ENCODE measurements at places on chromosomes 5 and 9. TPM values are rescaled to one million over a fixed set of nuclear protein-coding genes. Genes with fewer than 3 reads are reported as not detected.

DNA sequence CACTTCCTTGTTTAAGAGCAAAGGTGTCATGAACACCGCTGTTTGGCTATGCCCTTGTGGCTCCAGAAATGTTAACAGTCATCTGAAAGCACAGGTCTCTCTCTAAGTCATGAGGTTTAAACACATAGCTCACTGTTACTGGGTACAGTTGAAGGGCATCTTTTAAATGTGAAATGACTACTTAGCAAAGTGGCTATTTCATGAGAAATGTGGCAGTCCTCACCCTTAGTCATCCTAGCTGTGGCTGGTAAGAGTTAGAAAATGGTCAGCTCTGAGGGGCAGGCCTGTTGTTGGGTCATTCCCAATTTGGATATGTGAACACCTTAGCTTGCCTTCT is 24.2 kb upstream of the TMEM171 start:
- no peaks in the 10 kb centered on the region for H3K4me1 ChIP-seq
- H3K27me3 ChIP-seq: no peaks in the 10 kb centered on the region
- H3K4me3 ChIP-seq: no peak overlapping the region

GRCh38 chr9:61670616-61671015 is 480.8 kb downstream of the SPATA31A7 start:
- no peaks in the 10 kb centered on the region for H3K36me3 ChIP-seq
- no peaks in the 10 kb centered on the region for H3K4me1 ChIP-seq
- H3K4me3 ChIP-seq: no peak overlapping the region
- H3K27me3 ChIP-seq: no peaks in the 10 kb centered on the region
- H3K27ac ChIP-seq: no peak overlapping the region

Gene TMOD1
- total RNA-seq: 10.5 TPM

DNA sequence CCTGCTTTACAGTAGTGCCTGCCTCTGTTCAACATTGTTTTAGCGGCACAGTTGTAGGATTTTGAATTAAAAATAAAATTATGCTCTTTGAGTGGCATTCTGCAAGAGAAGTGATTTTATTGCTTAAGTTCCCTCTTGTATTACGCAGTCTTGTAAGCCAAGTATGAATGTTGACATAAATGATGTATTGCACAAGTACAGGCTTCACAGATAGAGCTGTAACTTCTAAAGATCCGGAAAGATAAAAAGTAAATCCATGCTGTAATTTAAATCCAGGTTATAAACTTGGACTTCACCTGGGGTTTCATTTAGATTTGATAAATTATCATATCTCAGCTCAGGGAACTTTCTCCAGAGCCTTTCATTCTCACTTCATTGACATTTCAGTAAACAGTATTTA is 1114.7 kb downstream of the PTPRD start:
- no peaks in the 10 kb centered on the region for H3K4me1 ChIP-seq
- H3K4me3 ChIP-seq: no peak overlapping the region
- DNase-seq: no peak
- H3K27ac ChIP-seq: no peak overlapping the region
- H3K27me3 ChIP-seq: no peaks in the 10 kb centered on the region

Gene CCL19
- not detected for total RNA-seq

DNA sequence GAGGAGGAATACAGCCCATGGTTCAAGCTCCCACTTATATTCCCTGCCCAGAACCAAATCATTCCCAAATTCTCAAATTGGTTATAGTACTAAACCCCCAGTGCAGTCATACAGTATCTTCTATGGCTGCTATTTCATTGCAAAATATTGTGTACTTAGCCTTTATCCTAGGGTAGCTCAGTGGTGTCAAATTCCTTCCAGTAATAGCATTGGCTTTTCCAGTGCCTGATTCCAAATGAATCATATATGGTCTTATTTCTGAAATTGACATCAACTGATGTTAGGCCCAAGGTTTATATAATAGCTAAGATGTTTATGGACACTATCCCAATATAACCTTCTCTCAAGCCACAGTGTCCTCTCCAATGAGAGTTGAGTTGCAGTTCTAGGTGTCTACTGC is 256.7 kb downstream of the NDUFS4 start:
- no peaks in the 10 kb centered on the region for H3K36me3 ChIP-seq
- no peaks in the 10 kb centered on the region for H3K4me1 ChIP-seq
- H3K27me3 ChIP-seq: no peaks in the 10 kb centered on the region
- no peak overlapping the region for H3K4me3 ChIP-seq

Gene ZNG1C
- total RNA-seq: 27.2 TPM

DNA sequence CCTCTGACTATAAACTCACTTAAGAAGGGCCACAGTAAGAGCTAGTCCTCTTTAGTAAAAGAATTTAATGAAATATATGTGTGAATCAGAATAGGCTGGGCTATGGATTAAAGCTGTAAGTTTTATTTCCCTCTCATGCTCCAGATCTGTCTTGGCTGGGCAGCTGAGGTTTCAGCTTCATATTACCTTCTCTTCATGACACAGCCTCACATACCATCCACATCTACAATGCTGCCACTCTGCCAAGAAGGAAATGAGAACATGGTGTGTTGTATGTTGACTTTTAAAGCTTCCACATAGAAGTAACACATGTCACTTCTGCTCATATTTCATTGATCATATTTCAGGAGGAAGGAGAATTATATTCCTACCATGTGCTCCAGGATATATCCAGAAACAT is 776.0 kb upstream of the ACO1 start:
- no peak for DNase-seq
- H3K27ac ChIP-seq: no peak overlapping the region

GRCh38 chr5:80810425-80810824 is 149.7 kb upstream of the RASGRF2 start:
- peaks cover 10% of the 10 kb centered on the region for H3K36me3 ChIP-seq
- no peak overlapping the region for H3K4me3 ChIP-seq
- no peaks in the 10 kb centered on the region for H3K27me3 ChIP-seq
- H3K4me1 ChIP-seq: no peaks in the 10 kb centered on the region
- no peak for DNase-seq

GRCh38 chr5:10789021-10789420 is 28.0 kb upstream of the DAP start:
- no peak for DNase-seq
- H3K27me3 ChIP-seq: no peaks in the 10 kb centered on the region
- H3K27ac ChIP-seq: no peak overlapping the region
- no peak overlapping the region for H3K4me3 ChIP-seq
- no peaks in the 10 kb centered on the region for H3K36me3 ChIP-seq
- no peaks in the 10 kb centered on the region for H3K4me1 ChIP-seq

DNA sequence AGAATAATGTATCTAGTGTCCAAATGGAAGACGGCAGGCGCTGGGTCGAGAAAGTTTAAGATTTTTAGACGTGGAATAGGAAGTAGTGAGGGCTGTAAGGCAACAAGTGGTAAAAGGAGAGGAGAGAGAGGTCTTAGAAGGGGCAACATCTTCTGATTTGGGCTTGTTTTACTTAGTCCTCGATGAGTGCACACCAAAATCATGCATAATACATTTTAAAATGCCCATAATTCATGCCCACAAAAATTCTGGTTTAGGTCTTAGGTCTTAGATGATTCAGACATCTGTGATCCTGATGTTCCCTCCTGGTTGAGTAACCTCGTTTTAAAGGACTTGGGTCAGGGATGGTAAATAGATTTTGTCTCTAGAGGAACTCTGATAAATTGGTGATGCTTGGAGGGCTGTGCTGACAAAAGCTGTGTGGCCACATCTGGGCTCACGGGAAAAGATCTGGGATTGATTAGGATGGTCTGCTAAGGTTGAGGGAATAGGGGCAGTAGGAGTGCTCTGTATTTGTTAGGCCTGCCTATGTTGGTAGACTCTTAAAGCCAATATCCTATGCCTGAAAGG is 476.3 kb downstream of the CCDC171 start:
- H3K36me3 ChIP-seq: peaks cover 8% of the 10 kb centered on the region
- no peak overlapping the region for H3K27ac ChIP-seq
- peaks cover 14% of the 10 kb centered on the region for H3K4me1 ChIP-seq
- no peak overlapping the region for H3K4me3 ChIP-seq

DNA sequence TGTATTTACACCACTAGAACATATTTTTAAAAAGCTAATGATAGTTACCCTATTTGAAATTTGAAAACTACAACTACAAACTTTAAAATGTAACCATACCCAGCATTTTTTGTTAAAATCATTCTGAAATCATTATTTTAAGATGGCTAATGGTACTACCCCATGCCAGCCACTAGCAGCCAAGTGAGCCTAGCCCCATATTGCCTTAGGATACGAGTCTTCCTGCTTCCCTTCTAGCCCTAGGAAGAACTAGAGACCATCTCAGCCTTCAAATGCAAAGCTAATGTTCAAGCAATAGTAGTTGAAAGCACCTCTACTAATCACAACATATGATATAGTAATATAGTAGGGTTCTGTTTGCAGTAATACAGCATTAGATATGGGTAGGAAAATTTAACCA is 24.0 kb upstream of the VCAN start:
- peaks cover 4% of the 10 kb centered on the region for H3K36me3 ChIP-seq
- no peaks in the 10 kb centered on the region for H3K27me3 ChIP-seq
- H3K27ac ChIP-seq: no peak overlapping the region
- H3K4me1 ChIP-seq: no peaks in the 10 kb centered on the region
- no peak overlapping the region for H3K4me3 ChIP-seq

Gene PITX1
- 6.3 TPM for total RNA-seq

DNA sequence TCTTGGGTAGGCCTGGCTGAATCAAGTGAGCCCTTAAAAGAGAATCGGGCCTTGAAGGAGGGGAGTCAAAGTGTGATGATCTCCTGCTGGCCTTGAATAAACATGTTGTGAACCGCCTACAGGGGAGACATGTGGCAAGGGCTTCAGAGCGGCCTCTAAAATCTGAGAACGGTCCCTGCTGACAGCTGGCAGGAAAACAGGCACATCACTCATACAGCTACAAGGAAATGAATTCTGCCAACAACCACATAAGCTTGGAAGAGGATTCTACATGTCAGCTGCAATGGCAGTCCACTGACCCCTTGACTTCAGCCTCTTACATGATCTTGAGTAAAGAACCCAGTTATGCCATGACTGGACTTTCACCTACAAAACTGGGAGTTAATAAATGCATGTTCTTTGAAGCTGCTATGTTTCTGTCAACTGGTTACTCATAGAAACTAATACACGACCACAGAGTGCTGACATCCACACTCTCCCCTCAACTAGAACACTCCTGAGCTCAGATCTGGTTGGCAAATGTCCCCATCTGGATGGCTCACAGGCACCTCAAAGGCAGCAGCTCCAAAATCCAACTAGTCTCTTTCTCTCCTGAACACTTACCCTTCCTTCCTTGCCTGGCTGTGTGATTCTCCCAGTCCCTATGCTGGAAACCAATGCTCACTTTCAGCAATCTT is 333.1 kb downstream of the ASTN2 start:
- H3K27ac ChIP-seq: no peak overlapping the region
- DNase-seq: no peak
- peaks cover 34% of the 10 kb centered on the region for H3K27me3 ChIP-seq
- H3K4me1 ChIP-seq: peaks cover 5% of the 10 kb centered on the region
- H3K4me3 ChIP-seq: no peak overlapping the region

DNA sequence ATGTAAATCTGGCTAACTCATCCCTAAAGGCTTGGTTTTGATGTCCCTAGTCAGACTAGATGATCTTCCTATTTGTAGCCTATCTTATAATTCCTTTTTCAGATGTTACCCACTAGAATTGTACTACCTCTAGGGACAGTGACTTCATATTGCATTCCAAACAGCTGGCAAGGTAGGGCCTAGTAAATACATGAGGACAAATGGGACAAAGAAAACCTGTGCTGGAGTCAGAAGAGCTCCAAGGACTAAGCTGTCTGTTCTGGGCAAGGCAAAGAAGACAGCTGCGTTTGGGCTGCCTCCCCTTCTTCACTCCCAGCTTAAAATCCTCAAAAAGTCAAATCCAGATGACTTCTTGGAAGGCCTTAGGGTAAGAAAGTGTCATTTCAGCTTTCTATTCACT is 10.0 kb downstream of the DMXL1 start:
- H3K4me1 ChIP-seq: peaks cover 21% of the 10 kb centered on the region
- H3K27me3 ChIP-seq: no peaks in the 10 kb centered on the region
- peak overlapping the region; percentile 21 for H3K4me3 ChIP-seq
- no peak for DNase-seq
- peak overlapping the region; percentile 37 for H3K27ac ChIP-seq
- H3K36me3 ChIP-seq: peaks cover 11% of the 10 kb centered on the region

DNA sequence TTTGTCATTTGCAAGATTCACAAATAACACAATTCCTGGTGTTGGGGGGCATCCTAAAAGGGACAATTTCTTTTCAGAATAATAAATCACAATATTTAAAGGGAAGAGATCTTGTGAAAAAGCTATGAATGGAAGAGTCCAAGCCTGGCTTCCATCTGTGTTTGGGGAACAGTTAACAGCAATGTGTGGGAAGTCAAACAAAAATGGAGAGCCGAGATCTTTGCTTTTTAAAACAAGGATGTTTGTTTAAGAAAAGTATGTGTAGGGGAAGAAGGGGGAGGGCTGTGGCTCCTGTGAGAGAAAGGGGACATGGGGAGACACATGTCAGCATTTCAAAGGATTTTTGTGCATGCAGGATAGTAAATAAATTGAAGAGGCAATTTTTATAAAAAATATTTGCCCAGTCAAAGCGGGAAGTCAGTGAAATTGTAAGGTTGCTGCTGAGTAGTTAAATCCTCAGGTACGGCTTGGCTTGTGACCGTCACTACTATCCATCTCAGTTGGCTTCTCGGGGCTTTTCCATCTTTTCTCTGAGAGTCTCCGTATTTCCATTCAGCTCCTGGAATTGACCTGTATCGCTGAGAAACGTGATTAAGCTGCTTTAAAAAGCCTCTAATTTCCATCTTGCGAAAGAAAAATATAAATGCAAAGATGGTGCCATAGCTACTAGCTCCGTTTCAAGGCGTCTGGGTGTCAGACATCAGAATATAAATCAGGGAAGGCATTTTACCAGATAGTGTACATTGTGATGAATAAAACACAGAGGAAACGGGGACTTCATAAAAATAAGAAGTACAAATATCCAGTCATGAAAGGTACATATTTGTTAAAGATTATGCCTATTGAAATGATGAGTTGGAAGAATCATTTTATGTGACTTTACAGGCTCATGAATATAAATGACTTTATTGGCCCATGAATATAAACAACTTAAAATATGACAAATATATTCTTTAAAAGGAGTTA is 52.9 kb upstream of the VCAN start:
- no peaks in the 10 kb centered on the region for H3K27me3 ChIP-seq
- no peaks in the 10 kb centered on the region for H3K36me3 ChIP-seq
- peak overlapping the region; percentile 13 for H3K4me3 ChIP-seq
- H3K27ac ChIP-seq: no peak overlapping the region

DNA sequence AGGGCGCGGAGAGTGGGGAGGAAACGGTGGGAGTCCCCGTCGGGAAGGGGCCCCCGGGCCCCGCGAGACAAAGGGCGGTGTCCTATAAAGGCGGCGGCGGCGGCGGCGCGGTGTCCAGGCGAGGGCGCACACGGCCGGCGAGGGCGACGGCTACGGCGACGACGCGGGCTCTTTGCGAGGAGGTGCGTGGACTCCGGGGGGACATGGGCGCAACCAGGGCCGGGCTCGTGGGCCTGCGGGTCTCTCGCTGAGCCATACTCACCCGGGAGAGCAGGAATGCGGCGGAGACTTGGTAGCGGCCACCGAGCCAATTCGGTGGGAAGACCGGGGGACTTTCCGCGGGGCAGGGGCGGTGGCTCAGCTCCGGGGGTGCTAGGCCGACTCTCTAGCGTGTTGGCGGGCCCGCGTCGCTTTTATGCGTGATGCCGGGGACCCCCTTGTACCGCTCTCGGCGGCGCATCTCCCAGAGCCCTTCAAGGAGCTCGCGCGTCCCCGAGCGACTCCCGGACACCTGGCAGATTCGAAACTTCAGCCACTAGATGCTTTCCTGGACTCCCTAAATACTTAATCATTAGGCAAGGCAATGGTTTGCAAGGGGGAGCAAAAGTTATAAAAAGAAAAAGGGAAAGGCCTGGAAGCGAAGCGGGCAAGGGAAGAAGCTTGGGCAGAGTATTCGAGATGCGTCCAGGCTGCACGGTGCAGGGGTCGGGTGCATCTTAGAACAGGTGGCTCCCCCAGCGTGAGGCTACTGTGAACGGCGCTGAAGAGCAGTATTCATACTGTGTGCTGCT is 5.9 kb upstream of the TAL2 start:
- no peak overlapping the region for H3K27ac ChIP-seq
- DNase-seq: no peak
- no peaks in the 10 kb centered on the region for H3K36me3 ChIP-seq

Gene ZFP62
- total RNA-seq: 49.8 TPM

Data from type B pancreatic cell (in vitro differentiated cells).